ENCODE measurements at places on chromosomes 11 and 22.

DNA sequence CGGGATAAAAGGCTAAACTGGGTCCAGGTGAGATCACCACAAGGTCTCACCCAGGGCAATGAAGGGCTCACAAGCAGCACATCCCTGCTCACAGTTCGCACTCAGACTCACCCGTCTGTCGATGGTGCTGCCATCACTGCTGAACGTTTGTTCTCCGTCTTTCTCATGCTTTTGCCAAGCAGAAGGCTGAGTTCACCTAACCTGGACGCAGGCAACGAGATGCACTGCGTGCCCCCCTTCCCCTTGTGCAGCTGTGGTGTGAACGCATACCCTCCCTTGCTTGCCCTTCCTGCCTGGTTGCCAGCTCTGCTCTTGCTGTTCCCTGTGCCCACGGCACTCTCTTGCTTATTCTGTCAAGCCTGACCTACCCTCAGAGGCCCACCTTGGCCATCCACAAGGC, 18.0 kb downstream of the KCTD21 start:
- DNase-seq = no peak

- DNase-seq = no peak
Observed at GRCh38 chr11:66220566-66220935, 47.9 kb upstream of the RAB1B start.

- DNase-seq = no peak
Observed at GRCh38 chr11:109914038-109914437, 179.2 kb upstream of the ZC3H12C start.

DNA sequence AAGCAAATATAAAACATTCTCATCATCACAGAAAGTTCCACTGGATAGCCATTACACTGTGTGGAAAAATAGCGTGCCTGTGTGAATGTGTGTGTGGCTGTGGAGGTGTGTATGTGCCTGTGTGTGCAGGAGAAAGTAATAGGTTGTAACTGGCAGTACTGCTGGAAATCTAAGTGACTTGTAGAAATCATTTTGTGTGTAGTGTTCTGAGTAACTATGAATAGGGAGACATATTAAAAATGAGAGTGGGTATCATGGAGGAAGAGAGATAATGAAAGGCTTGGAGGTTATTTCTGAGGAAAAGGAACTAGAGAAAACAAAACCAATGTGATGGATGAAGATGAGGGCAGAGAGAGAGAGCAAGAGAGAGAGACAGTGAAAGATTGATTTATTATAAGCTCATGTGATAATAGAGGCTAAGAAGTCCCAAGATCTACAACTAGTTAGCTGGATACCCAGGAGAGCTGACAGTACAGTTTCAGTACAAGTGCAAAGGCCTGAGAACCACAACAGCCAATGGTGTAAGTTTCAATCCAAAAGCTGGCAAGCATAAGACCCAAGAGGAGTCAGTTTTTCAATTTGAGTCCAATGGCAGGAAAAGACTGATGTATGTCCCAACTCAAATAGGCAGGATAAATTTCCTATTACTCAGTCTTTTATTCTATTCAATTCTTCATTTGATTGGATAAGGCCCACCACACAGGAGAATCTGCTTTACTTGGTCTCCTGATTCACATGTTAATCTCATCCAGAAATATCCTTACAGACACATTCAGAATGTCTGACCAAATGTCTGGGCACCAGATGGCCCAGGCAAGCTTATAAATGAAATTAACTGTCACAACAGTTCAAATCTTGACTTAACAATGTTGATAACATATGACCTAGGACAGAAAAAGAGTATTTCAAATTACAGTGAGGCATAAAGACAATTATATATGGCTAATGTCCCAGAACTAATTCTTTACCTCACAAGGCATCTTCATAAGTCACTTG, 14.9 kb downstream of the KBTBD3 start:
- DNase-seq = no peak

DNA sequence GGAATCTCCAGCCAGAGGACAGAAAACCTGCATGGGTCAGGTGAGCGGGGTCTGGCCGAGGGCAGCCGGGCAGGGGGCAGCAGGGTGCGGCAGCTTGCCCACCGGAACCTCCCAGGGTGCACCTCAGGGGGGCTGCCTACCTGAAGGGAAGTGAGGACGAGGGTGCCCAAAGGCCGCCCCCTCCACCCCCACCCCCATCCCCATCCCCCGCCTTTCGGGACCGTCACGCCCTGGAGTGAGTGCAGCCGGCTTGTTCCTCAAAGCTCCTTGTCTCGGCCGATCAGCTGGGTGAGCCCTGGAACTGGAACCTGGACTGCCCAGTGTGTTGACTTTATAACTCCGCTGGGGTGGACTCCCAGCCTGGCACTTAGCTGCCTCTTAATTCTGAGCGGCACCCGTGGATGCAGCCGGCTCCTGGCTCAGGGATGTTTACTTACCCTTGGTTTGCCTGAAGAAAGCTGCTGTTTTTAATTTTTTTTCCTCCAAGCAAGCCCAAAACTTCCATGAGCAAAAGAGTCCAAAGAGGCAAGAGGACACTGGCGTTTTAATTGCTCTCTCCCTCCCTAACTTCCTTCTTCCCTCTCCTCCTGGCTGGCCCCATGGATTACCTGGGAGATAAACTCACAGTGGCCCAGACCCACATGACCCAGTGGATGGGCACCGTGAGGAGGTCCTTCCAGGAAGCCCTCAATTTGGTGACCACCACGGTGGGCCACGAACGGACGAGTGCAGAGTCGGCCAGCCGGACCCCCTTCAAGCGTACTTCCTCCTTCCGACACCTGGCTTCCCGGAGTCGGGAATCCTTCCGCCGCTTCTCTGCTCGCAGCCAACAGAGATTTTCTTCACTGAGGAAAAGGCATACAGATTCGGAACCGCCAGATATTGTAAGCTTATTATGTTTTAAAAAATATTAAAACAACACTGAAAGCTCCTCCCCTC, 87.8 kb upstream of the CRYBB3 start:
- DNase-seq = no peak

DNA sequence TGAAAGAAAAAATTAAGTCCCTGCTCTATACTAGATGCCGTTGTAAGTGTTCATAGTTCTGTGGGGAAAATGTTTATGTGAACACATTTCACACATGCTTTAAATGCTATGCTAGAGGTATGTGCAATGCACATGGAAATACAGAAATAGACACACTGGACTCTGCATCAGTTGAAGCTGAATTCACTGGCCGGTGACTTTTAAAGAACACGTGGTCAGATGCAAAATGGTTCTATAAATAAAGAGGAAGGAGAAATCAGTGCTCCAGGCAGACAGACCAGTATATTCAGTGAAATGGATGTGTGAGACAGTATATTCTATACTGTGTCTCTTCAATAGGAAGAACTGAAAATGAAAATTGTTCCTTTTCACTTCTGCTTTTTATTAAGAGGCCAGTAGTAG, 29.9 kb downstream of the TRPC6 start:
- DNase-seq = no peak

- DNase-seq = no peak
Observed at GRCh38 chr11:15837901-15838489, 518.4 kb downstream of the SOX6 start.

GRCh38 chr11:57248780-57249383, 11.8 kb upstream of the APLNR start:
- DNase-seq = no peak

DNA sequence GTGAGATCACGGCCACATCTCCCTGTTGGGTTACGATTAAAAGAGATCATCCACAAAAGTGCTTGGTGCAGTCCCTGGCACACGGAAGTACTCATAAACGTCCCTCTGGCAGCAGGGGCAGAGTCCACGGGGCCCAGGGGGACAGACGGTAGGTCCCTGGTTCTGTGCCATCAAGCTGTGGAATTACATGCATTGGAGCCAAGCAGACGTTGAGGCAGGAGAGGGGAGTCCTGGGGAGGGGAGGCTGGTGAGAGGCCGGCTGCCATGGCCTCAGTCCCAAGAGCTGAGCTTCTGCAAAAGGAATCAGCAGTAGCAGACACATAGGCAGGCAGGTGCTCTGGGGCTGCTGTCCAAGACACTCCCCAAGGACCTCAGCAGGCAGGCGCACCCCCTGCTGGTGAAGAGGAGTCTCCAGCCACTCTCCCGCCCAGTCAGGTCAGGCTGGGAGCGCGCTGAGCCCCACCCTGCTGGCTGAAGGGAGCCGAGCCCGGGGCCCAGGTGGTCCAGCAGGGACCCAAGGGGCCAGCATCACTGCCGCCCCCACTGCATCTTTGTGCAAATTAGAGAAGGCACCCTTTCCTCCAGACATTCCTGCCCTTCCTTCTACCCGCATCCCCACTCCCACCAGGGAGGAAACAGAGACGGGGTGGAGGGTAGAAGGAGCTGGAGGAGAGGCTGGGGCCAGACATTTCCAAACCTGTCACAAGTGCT, 7.6 kb upstream of the KCTD17 start:
- no peak for DNase-seq

DNA sequence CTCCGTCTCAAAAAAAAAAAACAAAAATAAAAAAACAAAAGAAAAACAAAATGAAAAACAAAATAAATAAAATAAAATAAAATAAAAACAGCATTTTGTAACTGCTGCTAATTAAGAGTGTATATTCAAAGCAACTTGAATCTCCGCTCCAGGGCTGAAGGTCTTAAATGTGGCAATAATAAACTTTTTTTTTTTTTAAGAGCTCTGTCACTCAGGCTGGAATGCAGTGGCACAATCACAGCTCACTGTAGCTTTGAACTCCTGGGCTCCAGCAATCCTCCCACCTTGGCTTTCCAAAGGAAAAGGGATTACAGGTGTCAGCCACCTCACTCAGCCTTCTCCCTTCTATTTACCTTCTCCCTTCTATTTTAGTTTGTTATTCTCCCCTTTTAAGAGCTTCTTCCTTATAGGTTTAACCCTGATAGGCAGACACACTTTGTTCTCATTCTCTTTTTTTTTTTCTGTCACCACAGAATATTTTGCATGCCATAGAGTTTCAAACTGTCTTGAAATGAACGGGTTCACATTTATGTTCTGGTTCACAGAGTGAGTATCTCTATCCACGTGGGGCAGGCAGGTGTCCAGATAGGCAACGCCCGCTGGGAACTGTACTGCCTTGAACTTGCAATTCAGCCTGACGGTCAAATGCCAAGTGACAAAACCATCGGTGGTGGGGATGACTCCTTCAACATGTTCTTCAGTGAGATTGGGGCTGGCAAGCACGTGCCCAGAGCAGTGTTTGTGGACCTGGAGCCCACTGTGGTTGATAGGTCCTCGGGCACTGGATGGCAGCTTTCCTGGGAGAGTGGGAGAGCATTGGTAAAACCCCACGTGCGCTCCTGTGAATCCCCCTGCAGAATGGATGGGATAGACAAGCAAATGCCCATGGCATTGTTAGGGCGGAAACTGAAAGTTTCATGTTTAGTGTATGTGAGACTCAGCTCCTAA, 19.4 kb downstream of the LRRC74B start:
- DNase-seq = no peak

DNA sequence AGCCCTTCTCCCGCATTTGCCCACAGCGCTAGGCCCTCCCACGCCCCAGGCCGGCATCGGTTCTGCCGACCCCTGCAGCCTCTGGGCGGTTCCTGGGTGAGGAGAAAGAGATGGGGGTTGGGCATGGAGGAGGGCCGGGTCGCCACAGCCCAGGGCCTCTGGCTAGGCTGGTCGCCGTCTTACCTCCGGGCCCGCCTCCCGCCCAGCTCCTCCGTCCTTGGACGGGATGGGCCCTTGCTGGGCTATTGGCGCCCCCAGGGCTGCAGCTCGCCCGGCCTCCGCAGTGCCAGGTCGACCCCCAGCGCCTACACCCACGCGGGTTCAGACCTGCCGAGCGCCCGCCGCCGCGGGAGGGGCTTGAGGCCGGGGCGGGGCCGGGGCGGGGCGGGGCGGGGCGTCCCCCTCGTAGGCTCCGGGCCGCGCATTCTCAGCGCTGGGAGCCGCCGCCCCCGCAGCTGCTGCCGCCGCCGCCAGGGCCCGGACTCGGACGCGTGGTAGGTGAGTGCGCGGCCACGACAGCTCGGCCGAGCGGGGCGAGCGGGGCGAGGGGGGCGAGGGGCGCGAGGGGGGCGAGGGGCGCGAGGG, at the start of gene CD151:
TSS of gene CD151 (plus strand) at position 424 of the 585 bp plus-strand sequence. CDS start 3,118 bp downstream, outside the sequence.
- no peak for DNase-seq

GRCh38 chr11:61918938-61919704, 1.8 kb upstream of the RAB3IL1 start:
- DNase-seq = no peak

DNA sequence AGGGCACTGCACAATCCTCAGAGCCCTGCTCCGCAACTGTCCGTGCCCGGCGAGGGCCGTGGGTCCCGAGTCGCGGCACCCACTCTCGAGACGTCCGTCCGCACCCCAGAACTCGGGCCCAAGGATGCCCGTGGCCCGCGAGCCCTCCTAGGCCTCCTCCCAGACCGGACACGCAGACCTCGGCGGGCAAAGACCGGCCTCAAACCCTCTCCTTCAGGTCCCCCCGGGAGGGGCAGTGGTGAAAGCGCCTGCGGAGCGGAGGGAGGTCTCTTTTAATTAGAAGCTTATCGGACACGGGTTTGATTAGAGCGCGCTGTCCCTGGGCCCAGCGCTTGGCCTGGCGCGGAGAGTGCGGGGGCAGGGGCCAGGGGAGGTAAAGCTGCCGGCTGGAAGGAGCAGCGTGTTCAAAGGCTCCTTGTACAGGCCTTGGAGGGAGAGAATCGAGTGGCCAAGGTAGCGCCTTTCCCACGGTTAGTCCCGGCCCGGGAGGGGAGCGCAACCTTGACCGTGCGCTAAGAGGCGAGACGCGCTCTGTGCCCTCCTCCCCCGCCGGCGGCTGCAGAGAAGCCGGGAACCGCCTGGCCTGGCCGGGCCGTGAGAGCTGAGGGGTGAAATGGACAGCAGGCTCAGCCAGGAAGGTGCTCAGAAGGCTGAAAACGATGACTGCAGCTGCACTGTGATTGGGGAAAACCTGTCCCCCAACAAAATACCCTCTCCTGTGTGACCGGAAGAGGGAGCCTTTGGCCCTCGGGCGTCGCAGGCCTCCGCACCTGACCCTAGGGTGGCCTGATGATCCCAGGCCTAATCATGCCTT, 4.6 kb downstream of the WT1 start:
- DNase-seq = no peak

- no peak for DNase-seq
Observed at GRCh38 chr11:111001081-111001430, 244.5 kb upstream of the POU2AF2 start.

- DNase-seq = no peak
Observed at GRCh38 chr11:117820071-117820470, 4.5 kb downstream of the FXYD2 start.

- DNase-seq = no peak
Observed at GRCh38 chr11:76225122-76225611, 18.9 kb upstream of the WNT11 start.

DNA sequence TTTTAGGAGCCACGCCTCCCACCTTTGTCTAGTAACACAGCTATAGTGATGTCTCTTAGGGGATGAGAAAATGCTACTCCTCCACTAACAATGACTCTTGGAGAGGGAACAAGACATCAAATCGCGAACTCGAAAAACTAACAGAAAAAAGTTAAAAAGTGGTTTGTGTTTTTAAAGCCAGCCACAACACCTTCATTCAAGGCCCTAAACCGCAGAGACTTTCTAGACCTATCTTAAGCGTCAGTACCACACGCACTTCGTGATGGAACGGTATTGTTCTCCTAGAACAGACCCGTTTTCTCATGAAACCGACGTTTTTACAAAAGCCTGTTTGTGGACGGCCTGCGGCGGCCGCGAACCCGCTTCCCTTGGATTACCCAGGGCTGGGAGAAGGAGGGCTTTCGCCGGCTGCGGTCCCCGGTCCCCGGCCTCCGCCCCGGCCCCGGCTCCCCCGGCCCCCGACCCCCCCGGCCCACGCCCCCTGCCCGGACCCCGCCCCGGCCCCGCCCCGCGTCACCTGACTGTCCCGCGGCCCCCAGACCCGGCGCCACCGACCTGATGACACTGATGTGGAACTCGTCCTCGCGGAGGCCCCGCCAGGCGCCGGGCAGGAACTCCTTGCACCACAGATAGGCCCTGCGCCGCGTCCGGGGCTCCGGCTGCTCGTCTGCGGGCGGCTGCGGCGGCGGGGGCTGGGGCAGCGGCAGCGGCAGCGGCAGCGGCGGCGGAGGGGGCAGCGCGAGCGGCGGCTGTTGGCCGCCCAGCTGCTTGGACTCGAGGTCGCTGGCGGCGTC, 718 bp downstream of the CHKA start:
- no peak for DNase-seq

All from activated naive CD4-positive, alpha-beta T cell (primary cell).